ENCODE measurements at places on chromosomes 5 and 9.

DNA sequence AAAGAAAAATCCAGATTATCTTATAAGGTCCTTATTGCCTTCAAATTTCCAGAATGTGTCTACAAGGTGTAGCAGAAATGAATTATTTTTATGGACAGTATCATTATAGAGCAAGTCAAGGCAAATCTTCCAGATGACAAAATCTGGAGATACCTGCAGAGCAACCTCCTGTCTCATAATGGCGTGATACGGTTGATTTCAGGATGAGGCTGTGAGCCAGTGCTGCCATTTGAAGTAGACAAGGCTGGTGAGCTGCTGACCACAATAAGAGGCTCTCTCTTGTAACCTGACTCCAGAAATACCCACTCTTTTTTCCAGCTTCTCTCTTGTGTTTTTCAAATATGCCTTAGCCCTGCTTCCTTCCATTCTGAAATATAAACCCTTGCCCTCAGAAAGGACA is 108.2 kb downstream of the HTR1A start:
- no peak for DNase-seq

GRCh38 chr9:95429096-95429495 is 87.7 kb downstream of the PTCH1 start:
- DNase-seq, result no peak

DNA sequence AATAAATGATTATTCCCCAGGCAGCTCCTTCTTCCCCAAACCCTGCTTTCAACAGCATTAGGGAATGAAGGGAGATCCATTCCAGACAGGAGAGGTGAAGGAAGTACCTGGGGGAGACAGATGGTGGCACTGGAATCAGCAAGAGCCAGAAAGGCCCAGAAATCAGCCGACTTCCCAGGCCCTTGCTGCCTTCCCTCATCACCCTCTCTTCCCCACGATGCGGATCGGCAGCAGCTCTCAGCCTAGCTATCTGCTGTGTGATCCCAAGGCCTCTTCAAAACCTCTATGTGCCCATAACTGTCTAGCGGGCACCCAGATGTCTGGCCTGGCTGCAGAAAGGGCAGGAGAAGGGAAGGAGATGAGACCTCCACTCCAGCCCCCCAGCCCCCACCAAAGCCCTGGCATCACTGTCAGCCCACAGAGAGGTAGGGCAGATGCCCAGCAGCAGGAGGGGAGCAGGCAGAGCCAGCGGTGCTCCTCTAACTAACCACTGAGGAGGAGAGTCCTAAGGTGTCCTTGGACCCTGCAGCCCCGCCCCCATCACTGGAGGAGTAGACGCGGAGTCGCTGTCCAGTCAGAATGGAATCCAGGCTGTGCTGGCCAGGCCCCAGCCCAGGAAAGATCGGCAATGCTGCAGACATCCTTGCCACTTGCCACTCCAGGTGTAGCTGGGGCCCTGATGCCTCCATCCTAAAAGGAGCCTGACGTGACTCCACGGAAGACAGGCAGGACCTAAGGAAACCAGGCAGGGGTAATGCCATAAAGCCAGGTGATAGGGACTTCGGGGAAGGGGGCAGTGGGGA is 12.7 kb downstream of the CNTFR start:
- DNase-seq, result no peak

- no peak for DNase-seq
Observed at GRCh38 chr5:56169949-56170348, 63.2 kb downstream of the ANKRD55 start.

DNA sequence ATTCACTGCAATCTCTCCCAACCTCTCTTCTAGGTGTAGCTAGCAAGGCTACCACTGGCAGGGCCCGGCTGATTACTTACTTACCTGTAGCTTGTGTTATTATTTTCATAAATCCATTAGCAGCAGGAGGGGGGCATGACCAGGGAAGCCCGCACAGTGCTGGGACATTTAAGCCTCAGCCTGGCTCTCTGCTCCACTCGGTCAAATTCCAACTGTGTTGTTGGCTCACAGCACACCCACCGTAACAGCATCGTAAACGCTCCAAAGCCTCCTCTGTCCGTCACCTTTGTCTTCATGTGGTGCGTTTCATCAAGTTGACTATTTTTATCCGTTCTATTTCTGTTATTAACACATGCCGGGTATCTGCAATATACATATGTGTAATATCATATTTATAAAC is 264.7 kb downstream of the NSG2 start:
- no peak for DNase-seq

- no peak for DNase-seq
Observed at GRCh38 chr5:162078805-162079204, 11.2 kb downstream of the GABRG2 start.

GRCh38 chr5:22649074-22649473 is 204.1 kb downstream of the CDH12 start:
- no peak for DNase-seq

DNA sequence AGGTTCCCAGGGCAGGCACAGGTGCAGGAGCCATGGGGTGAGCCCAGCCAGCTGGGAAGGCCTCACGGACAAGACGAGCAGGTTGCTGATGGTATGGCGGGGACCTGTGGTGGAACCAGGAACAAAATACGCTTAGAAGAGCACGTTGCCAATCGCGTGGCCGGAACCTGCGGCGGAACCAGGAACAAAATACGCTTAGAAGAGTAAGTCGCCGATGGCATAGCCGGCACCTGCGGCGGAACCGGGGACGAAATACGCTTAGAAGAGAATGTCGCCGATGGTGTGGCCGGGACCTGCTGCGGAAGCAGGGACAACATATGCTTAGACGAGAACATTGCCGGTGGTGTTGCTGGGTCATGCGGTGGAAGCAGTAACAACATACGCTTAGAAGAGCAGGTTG is 23.5 kb upstream of the SPATA31E1 start:
- no peak for DNase-seq

DNA sequence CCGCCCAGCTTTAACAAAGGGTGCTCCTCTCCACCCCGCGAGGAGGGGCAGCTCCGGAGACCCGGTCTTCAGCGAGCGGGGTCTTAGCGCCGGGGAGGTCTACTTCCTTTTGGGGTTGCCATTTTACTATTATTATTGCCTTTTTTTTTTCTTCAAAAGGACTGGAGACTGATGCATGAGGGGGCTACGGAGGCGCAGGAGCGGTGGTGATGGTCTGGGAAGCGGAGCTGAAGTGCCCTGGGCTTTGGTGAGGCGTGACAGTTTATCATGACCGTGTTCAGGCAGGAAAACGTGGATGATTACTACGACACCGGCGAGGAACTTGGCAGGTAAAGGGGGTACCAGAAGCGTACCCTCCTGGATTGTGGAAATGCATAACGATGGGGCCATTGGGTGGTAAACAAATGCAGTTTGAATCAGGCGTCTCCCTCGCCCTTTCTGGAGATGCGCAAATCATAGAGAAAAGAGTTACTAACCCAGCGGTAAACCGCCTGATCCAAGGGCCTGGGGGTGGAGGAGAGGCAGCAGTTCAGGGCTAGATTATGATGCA is 1.2 kb downstream of the DAPK1 start:
- no peak for DNase-seq

GRCh38 chr5:120152931-120153330 is 311.2 kb upstream of the PRR16 start:
- no peak for DNase-seq

DNA sequence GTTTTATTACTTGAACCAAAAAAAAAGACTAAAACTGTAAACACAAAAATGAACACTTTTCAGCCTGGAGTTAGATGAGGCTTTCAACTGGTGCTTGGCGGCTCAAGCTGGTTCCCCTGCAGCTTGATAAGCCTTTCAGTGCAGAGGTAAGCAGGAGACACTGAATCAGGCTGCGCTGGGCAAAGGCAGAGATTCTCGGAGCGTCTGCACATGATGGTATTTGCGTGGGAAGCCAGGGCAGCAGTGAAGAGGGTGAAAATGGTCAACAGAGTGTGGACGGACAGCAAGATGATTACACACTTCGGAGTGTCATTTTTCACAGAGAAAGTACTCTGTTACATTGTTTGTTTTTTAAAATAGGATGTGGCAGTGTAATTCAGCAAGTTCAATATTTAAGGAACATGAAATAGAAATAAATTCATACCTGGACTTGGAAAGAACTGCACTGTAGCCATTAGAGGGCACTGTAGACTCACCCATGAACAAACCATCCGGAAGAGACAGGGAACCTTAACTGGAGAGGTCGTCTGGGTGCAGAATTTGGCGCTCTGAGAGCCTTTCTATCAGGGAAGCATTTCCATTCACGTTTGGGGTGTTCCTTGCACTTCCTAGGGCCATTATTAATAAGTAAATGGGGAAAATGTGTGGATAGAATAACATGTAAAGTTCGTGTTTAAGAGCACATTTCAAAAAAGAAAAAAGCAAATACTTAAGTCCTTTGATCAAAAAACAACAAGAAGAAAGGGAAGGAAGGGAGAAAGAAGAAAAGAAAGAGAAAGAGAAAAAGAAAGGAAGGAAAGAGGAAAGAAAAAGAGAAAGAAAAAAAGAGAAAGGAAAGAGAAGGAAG is 69.8 kb downstream of the ICE1 start:
- DNase-seq, result no peak

- no peak for DNase-seq
Observed at GRCh38 chr9:21993893-21994555, at the start of gene CDKN2A. CDKN2A (minus strand) TSS chr9:21994392.

DNA sequence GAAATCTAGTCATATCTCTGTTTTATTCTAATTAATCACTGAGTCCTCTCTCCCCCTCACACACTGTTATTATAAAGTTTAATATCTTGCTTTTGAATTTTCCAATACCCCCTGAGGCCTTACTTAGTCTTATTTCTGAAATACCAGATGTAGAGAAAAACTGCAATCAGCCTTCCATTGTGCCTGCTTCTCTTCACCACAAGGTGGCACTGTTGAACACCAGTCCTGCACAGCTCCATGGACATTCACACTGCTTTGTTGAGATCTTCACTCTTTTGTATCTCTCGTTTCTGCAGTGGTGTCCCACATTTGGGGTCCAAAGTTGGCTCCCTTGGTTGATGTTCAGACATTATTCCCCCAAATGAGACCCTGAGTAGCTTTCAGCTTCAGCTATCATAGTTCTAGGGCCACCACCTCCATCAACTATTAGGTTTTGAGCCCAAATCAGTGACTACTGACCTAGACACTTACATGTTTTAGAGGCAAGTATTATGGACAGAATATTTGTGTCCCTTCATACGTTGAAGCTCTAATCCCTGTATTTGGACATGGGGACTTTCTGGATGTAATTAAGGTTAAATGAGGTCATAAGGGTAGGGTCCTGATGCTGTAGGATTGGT is 24.3 kb downstream of the BOD1 start:
- no peak for DNase-seq

GRCh38 chr9:101912698-101913097 is 174.3 kb upstream of the GRIN3A start:
- DNase-seq, result no peak

- DNase-seq, result no peak
Observed at GRCh38 chr5:141547488-141547887, 58.6 kb downstream of the PCDHGC5 start.

GRCh38 chr5:10214041-10214440 is 35.6 kb downstream of the ATPSCKMT start:
- no peak for DNase-seq

DNA sequence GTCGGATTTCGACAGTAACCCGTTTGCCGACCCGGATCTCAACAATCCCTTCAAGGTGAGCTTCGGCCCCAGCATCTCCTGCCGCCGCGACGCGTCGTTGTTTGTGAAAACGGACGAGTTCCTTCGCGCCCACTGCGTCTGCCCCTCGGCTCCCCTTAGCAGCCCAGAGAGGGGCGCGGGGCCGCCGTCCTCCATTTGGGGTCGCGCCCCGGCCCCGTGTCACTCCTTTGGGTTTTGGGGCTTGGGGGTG is 182 bp downstream of the SCAMP1 start:
- DNase-seq, result no peak

- no peak for DNase-seq
Observed at GRCh38 chr9:68978066-68978465, 35.8 kb downstream of the PRKACG start.

GRCh38 chr5:4019009-4019769 is 423.6 kb downstream of the IRX1 start:
- no peak for DNase-seq

- DNase-seq, result no peak
Observed at GRCh38 chr9:89497257-89497963, 503 bp downstream of the SEMA4D start.

DNA sequence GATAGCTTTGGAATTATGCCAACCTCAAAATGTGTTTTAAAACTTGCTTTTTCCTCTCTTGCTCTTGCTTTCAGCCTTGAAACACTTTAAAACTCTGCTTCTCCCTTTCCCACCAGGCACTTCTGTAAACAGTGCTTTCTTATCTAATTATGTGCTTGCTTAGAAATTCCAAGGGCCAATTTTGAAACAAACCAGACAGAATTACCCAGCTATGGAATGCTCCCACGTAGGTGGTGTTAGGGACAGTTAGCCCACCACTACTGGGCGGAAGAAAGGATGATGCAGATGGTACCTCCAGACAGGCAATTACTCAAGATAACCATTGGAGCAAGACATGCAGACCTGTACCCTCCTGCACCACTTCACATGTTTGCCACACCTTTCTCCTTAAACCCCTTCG is 523.0 kb upstream of the PTPRD start:
- DNase-seq, result no peak

- DNase-seq, result no peak
Observed at GRCh38 chr5:42870882-42871418, 59.3 kb upstream of the SELENOP start.

DNA sequence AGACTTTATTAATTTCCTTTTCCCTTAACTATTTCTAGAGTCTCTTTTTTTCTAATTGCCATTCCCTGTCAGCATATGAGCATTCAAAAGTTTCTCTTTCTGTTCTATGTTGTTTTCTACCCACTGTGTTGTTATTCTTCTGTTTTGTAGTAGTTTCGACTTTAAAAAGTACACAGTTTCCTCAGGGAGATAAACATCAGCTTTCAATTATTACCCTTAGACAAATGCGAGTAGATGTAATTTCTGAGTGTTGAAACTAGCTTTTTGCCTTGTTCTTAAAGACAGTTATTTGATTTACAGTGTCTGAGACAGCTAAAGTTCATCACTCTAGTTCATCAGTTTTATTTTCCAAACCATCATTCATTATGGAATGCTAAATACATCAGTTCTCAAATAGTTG is 19.5 kb downstream of the MTREX start:
- no peak for DNase-seq

DNA sequence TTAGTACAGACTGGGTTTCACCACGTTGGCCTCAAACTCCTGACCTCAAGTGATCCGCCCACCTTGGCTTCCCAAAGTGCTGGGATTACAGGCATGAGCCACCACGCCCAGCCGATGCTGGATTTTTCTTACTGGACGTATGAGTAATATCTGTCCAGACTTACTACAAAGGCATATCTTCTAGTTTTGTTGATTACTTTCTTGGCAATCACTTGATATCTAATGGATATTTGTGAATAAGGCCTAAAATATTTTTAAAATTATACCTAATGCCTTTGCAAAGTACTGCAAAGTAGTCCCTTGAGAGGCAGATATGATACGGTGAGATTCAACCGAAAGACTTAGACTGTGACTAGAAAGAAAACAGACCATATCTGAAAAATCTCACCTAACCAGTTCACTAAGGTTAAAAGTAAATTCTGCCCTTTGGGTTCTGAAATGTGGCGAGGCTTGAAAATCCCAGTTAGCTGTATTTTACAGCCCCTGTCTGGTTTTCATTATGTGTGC is 152.1 kb downstream of the GNAQ start:
- no peak for DNase-seq

GRCh38 chr5:34563931-34564709 is 92.0 kb upstream of the RAI14 start:
- no peak for DNase-seq

All from stimulated activated CD8-positive, alpha-beta memory T cell treated with anti-CD3 and anti-CD28 coated beads, Interleukin-7, amount 100 ng/mL, for 1 hour (primary cell).